SW 1271 (cell line): ENCODE measurements at places on chromosomes 2 and 18.

DNA sequence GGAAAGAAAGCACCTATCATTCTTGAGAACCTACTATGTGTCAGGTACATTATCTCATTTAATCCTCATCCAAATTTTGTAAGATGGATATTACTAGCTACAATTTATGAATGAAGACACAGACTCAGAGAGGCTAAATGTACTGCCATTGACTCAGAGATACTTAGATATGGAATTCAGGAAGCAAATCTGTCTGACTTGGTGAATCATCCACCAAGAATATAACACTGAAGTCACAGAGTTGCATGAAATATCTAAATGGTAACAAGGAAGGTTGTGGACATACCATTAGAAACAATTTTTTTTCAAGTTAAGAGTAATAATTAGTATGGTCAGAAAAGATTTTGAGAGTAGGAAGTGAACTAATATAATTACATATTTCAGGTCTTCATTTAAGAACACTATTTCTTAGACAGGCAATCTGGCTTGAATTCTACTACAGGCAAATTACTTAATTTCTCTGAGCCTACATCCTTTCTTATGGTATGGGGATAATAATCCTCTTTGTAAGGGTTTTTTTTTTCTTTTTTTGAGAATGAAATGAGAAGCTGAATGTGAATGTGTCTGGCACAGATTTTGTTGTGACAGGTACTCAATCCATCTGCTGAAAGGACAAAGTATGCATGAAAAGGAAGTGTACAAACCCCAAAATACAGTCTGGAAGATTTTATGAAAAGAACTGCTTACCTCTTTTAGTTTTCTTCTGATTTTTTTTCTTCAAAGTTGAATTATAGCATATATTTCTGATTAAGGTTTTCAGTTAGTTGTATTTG lies 14.8 kb upstream of the C2orf66 start:
- peak; percentile 7 for DNase-seq

DNA sequence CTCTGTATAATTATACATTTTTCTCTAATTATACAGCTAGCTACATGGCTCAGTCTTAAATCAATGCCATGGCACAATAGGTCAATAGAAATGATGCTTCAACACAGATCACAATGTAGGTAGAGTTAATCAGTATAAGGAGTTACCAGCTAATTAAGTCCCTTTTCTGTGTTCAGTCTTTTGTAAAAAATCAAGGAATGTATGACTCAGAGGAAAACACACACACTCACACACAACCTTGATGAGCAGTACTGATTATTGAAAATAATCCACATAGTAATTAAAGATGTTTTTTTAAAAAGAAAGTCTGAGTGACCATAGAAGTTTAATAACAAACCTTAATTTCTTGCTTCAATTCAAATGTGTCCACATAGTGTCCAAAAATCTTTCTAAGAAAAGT lies 691.3 kb downstream of the LRP1B start:
- no peak for DNase-seq

- no peak for DNase-seq
Observed at GRCh38 chr2:54902763-54903162, 147.5 kb downstream of the RTN4 start.

DNA sequence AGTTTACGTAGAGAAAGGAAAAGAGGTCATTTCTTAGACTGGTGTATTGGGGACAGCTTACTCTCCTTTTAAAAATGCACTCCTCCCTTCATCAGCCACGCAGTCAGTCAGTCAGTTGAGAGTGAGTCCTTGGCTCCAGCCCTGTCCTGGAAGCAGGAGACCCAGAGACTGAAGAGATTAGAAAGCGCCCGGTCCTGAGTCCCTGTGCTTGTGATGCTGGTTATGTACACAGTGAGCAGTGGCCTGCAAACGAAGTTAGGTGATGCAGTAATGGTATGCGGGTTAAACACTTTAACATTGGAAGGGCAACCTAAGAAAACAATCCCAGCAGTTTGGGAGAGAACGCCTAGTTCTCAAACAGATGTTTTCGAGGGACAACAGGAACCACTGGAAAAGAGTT lies 6.3 kb upstream of the ASB1 start:
- DNase-seq = no peak

GRCh38 chr2:216742411-216742810 lies 47.1 kb upstream of the IGFBP5 start:
- no peak for DNase-seq

- DNase-seq = no peak
Observed at GRCh38 chr18:13620818-13621445, 105.4 kb downstream of the FAM210A start.

- DNase-seq = no peak
Observed at GRCh38 chr2:199446996-199447576, 10.7 kb downstream of the SATB2 start.

GRCh38 chr18:9101730-9102507 lies 580 bp upstream of the NDUFV2 start:
- DNase-seq = no peak

DNA sequence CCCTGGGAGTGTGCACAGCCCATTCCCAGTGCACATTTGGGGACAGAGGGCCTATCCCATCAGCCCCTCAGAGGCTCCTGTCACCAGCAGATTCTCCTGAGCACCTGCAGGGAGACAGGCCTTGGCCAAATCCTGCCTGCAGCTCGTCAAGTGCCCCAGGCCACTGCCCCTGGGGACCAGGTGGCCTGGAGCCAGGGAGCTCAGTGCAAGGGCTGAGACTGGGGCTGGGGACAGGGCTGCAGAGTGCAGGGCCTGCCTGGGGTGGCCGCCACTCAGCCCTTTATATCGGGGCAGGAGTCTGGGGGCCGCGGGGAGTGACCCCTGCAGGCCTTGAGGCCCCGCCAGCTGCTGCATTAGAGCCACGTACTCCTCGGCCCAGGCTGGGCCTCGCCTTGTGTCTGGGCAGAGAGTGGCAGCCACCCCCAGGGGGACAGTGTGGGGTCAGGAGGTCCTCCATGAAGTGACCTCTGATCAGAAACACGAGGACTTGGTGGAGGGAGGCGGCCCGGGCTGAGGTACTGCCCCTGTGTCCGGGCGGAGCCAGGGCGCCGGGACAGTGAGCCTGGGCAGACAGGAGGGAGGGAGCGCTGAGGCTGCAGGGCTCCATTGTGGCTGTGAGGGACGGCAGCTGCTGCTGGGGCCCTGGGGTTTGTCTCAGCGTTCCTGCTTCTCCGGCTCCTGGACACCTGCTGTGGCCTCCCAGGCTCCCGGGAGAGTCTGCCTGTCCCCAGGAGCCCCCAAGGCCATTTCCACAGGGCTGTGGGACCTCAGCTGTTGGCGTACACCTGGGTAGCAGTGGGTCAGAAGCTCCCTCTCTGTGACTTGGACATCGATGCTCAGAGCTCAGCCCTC lies 24.2 kb downstream of the GPC1 start:
- DNase-seq = no peak

GRCh38 chr2:181947273-181947672 lies 38.4 kb upstream of the PPP1R1C start:
- DNase-seq = no peak

DNA sequence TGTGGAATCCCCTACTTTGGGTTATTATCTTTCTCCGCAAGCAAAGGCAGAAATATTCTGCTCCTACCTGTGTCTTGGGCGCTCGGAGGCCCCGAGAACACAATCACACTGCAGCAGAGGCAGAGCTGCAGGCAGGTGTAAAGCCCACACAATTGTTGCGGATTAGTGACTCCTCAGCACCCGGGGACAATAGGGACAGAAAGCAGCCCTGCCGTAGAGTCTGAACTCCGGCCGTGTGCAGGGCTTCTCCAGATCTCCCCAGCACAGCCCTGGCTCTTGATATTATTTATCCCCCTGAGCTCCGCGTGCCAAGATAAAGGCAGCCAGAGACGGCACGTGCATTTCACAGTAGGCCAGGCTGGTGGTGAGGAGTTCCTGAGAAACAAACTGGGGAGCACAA lies 229.2 kb downstream of the EN1 start:
- DNase-seq = no peak

- no peak for DNase-seq
Observed at GRCh38 chr18:51941999-51942398, 398.0 kb upstream of the DCC start.

GRCh38 chr18:8673256-8674209 lies 31.8 kb upstream of the MTCL1 start:
- DNase-seq = no peak

GRCh38 chr2:40654346-40654745 lies 202.5 kb upstream of the SLC8A1 start:
- DNase-seq = no peak

GRCh38 chr2:128227862-128228261 lies 90.8 kb downstream of the HS6ST1 start:
- DNase-seq = no peak

- DNase-seq = peak; percentile 77
Observed at GRCh38 chr2:73852020-73852419, 23.3 kb downstream of the STAMBP start.

DNA sequence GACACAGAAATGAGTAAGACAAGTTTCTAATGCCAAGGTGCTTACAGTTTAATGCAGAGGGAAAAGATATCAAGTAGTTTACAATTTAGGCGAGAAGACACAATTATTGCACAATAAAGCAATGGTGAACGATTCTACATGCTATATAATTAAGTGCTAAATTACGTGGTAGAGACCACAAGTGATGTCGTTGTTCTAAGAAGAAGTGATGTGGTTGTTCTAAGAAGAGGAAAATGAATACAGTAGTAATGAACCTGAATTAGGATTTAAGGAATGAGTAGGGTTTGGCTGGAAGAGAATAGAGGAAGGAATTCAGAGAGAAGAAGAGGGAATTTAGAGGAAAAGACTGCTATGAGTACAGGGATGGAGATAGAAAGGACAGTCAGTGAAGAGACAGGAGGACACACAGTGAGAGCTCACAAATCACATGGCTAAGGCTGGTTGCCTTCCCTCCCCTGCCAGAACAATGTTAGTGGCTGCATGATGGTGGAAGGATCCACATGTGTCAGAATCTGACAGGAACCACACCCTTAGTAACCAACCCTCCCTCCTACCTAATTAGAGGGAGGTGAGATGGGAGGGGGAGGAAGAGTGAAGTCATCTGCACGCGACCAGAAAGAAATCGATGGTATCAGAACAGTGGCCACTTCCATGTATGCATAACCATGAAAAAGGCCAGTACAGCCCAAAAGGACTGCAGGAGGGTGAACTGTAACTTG lies 44.7 kb downstream of the M1AP start:
- DNase-seq = no peak

DNA sequence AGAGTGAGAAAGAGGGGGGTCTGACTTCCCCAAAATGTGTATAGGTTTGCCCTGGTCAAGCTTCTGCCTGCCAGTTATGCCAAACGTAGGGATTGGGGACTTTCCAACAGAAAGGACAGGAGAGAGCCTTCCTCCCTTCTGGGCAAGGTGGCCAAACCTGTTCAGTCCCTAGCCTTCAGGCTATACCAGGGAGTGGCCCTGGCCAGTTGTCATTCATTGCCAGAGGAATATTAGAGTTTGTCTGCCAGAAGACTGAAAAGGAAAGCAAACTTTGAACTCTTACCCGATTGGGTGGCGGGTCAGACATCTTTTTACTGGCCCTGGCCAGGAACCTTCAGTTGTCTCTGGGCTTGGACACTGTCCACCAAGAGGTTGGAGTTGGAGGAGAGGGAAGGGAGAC lies 22.1 kb downstream of the RAB3GAP1 start:
- no peak for DNase-seq

- no peak for DNase-seq
Observed at GRCh38 chr2:26764906-26765305, 822 bp downstream of the SLC35F6 start.

GRCh38 chr2:108279468-108279867 lies 9.2 kb upstream of the SULT1C2 start:
- no peak for DNase-seq

DNA sequence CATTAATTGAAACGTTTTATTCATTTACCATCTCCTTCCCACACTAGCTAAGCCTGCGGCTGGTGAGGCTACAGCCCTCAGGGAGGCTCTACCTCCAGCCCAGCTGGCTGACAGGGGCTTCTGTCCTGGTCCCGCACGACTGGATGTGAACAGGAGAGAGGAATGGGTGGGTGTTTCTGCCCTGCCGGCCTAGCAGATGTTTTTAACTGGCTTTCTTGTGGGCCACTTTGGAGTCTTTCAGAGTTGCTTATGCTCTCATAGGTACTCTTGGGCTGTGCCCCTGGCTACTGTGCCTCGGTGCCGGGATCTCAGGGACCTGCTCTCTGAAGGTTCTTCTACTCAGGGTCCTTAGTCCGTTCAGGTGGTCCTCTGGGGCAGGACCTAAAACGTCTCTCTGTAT lies 184.3 kb upstream of the TWIST2 start:
- DNase-seq = no peak
